Left renal cortex interstitium (tissue), 4 donors: ENCODE measurements at places on chromosomes 12 and 14.

- no peak for DNase-seq
Observed at GRCh38 chr14:41666301-41666700, 59.6 kb downstream of the LRFN5 start.

DNA sequence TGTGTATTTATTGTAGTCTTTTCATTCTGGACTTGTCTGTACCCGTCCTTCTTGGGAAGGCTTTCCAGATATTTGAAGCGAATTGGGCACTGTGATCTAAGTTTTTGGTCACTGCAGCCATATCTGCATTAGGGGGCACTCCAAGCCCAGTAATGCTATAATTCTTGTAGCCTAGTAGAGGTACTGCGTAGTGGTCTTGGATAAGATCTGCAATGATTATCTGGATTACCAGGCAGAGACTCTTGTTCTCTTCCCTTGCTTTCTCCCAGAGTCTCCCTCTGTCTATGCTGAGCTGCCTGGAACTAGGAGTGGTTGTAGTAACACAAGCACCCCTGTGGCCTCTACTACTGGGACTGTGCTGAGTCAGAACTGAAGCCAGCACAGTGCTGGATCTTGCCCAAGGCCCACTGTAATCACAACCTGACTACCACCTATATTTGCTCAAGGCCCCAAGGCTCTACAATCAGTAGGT lies 30.0 kb downstream of the SLC38A2 start:
- no peak for DNase-seq

- no peak for DNase-seq
Observed at GRCh38 chr12:88519802-88520435, 60.4 kb downstream of the KITLG start.

DNA sequence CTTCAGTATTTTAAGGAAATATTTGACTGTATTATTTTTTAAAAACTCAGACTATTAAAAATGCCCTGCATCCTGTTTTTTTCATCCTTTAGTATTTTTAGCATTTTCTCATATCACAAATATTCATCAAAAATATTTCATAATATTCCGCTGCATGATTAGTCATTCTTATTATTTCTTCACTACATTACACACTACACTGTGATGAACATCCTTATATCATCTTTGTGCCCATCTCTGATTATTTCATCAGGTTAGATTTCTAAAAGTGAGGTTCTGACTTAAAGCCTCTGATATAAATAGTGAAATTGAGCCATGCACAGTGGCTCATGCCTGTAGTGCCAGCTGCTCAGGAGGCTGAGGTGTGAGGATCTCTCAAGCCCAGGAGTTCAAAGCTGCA lies 8.1 kb downstream of the COCH start:
- no peak for DNase-seq

- no peak for DNase-seq
Observed at GRCh38 chr12:57112492-57113294, 1.5 kb upstream of the STAT6 start.

DNA sequence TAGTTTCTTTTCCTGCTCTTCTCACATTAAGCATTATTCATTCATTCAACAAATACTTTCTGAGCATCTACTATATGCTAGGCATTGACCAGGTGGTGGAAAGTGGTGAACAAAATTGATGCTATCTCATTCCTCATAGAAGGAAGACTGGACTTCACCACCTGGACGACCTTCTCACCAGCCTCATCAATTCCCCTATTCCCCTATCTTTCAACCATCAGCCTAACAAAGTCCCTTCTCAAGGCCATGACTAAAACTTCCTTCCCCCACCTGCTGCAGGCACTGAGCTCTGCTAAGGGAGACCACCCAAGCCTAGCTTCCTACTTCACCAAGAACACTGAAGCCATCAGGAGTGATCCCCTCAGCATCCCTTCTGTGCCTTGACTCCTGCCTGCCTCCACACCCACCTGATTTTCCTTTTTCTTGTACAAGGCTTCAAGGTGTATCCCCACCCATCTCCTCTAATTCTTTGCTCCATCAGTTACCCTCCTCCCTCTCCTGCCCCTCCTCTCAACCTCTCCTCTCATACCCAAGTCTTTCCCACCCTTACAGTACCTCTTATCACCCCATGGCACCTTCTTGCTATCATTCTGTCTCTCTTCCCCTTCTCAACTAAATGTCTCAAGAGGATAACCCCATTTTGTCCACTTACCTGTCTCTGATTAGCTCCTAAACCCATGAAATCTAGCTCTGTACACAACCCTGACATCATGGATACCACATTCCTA lies 19.5 kb downstream of the KRT76 start:
- no peak for DNase-seq

- DNase-seq = no peak
Observed at GRCh38 chr12:116962197-116962596, 51.4 kb downstream of the FBXW8 start.

GRCh38 chr14:61539631-61540030 lies 155.7 kb upstream of the HIF1A start:
- no peak for DNase-seq

DNA sequence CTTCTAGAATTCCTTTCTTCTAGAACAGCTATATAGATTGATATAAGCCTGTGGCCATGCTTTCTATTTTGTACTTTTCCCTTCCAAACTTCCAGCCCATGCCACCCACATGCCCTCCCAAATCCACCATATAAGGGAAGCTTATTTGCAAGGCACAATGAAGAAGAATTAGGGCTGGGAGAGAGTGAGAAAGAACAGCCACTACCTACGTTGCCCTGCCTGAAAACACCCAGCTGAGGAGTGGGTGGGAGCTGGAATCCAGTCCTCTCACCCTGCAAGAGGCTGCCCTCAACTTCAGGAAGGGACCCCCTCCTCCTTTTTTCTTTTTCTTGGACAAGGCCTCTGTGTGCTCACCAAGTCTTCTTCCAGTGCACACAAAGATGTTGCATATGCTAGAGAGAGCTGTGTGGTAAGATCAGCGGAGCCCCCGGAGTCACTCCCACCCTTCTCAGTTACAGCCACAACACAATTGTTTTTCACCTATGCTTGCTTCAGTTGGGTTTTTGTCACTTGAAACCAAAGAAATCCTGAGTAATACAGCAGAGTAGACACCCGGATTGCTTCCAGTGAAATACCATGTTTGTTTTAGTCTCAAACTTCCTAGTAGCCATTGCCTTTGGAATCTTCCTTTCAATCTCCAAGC lies 38.8 kb downstream of the CDKL1 start:
- DNase-seq = peak; percentile 56

DNA sequence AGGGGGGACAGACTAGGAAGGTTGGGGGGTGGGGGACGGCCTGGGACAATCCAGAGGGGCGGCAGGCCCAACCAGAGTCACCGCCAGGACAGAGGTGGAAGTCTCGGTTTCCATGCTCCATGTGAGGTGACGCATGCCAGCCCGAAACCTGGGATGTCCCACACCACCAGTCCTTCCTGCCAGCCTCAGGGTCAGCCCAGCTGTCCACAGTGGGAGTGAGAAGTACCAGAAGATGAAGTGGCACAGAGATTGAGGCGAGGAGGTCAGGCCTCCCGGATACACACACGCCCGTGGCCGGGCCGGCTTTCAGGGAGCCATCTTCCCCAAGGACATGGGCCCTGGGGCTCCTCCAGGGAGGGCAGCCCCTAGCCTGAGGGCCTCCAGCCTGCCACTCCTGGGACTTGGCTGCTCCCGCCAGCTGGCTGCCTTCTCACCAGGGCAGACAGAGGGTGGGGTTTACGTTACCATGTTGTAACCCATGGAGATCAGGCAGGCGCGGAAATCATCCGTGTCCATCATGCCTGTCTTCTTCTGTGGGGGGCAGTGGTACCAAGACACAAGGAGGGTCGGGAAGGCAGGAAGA lies 85.2 kb upstream of the ZFP36L1 start:
- no peak for DNase-seq
